ENCODE measurements at places on chromosomes 12 and 14.

GRCh38 chr14:23660290-23661226 lies 24.4 kb downstream of the DHRS2 start:
- ATAC-seq, result no peak

DNA sequence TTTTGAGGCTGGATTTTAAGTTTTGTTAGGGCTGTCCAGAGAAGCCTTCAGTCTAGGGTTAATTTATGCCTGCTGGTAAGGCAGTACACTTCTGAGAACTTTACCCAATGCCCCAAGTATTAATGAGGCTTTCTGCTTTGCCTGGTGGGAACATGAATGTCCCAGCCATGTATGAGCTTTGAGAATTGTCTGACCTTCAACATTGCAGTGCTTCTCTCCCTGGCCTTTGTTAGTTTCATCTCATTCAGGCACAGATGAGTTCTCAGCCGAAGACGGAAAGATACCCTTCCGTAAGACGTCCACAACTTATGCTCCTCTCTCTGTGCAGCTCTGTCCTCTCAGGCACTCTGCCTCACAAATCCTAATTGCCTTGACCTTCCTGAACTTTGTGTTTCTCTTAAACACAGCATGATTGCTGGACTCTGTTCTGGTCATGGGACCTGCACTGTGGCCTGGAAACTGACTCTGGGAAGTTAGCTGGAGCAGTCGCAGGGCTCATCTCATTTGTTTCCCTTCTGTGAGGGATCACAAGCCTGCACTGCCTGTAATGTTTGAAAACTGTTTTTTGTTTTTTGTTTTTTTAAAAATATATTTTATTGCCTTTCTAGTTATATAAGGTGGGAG lies 15.7 kb downstream of the CHPT1 start:
- no peak for ATAC-seq

GRCh38 chr14:50590464-50590863 lies 30.5 kb downstream of the ATL1 start:
- no peak for ATAC-seq

GRCh38 chr14:21192875-21193535 lies 37.1 kb upstream of the OR5AU1 start:
- ATAC-seq, result no peak

- ATAC-seq, result no peak
Observed at GRCh38 chr12:44362947-44363346, 513.2 kb downstream of the NELL2 start.

DNA sequence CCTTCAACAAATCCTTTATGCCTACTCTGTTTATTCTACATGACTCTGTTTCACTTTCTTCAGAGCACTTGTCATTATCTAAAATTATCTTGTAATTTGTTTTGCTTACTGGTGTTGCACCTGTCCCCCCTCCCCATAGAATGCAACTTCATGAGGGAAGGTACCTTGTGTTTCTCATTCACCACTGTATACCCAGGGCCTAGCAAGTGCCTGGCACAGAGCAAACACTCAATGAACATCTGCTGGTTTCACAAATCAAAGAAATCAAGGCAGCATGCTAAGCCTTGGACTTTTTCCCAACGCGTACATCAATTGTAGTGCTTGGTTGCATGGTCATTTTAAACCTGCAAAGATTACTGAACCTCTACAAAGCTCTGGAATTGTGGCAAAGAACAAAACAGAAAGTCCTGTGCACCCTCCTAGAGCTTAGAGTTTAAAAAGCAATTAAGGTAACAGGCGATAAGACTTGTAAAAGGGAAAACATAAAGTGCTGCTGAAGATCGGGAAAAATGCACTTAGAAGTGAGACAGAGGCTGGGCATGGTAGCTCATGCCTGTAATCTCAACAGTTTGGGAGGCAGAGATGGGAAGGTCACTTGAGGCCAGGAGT lies 479.1 kb downstream of the MED13L start:
- no peak for ATAC-seq

Data from activated T-helper 17 cell treated with anti-CD3 and anti-CD28 coated beads, Interleukin-2, amount 50 U/mL, for 72 hours (primary cell).